Breast epithelium (tissue), 4 donors: ENCODE measurements at places on chromosomes 2 and 18. TPM values are rescaled to one million over a fixed set of nuclear protein-coding genes. Genes with fewer than 3 reads are reported as not detected.

DNA sequence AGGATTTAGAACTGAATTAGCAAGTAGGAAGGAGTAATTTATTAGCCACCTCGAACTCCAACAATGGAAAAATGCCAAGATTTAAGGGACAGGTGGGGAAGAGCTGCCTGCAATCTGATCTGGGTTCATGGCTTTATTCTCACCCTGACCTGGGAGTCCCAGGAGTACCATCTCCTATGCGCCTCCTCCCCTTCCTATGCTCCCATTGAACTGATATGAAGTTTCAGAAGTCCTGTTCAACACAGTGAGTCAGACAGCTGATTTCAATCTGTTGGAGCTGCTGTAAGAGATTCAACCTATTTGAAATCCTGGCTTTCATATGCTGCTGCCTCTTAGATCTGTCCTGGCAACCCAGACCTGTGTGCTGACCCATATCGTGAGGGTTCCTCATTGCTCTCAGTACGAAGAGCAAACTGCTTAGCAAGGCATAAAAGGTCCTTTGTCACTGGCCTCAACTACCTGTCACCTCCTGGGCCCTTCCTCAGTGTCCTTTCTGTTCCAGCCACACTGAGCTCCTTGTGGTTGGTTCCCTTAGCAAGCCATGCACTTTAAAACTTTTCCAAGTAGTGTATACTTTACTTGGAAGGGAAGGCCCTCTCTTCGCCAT is 15.9 kb upstream of the CD28 start:
- no peaks in the 10 kb centered on the region for H3K27me3 ChIP-seq
- peak overlapping the region; percentile 6 for H3K27ac ChIP-seq
- H3K4me1 ChIP-seq: no peaks in the 10 kb centered on the region
- H3K36me3 ChIP-seq: no peaks in the 10 kb centered on the region

GRCh38 chr18:7683753-7684152 is 116.6 kb downstream of the PTPRM start:
- no peaks in the 10 kb centered on the region for H3K36me3 ChIP-seq
- H3K27me3 ChIP-seq: no peaks in the 10 kb centered on the region
- H3K4me1 ChIP-seq: no peaks in the 10 kb centered on the region
- H3K27ac ChIP-seq: no peak overlapping the region
- H3K4me3 ChIP-seq: no peak overlapping the region

The CCDC121 gene
- 4.9 TPM for total RNA-seq

GRCh38 chr18:71682591-71682990 is 861.6 kb downstream of the CBLN2 start:
- no peak overlapping the region for H3K4me3 ChIP-seq
- H3K27ac ChIP-seq: no peak overlapping the region
- DNase-seq: no peak
- no peaks in the 10 kb centered on the region for H3K36me3 ChIP-seq

DNA sequence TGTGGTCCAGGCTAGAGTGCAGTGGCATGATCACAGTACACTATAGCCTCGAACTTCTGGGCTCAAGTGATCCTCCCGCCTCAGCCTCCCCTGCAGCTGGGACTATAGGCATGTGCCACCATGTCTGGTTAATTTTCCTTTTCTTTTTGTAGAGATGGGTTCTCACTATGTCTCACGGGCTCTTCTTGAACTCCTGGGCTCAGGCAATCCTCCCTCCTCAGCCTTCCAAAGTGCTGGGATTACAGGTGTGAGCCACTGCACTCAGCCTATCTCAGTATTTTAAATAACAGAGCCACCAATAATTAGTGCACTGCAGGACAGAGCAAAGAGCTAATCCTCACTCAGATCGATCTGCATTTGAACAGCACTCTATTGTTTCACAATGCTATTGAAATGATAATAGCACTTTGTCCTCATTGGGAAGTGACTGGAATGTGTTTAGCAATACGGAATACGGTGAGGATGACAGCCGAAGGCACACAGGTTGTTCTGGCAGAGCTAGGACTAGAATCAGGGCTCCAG is 335.9 kb downstream of the DLGAP1 start:
- DNase-seq: no peak
- H3K27me3 ChIP-seq: no peaks in the 10 kb centered on the region
- H3K4me3 ChIP-seq: no peak overlapping the region
- no peaks in the 10 kb centered on the region for H3K36me3 ChIP-seq
- no peaks in the 10 kb centered on the region for H3K4me1 ChIP-seq
